NCI-H446 (cell line): ENCODE measurements at places on chromosomes 7 and 10.

DNA sequence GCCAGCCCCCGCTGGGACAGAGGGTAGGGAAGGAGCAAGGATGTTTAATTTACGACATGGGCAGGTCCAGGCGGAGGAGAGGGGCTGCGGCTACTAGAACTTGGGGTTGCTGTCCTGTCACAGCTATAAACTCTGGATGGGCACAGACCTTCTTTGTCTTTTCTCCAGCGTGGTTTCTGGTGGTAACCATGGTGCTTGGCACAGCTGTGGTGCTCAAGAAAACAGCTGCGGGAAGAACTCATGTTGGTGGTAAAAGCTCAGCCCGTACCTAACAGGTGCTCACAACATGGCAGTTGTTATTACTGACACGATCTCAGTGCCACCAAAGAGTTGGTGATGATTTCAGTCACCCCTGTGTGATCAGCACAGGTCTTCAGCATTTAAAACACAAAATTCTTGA, 13.8 kb downstream of the BAIAP2L1 start:
- no peak for DNase-seq

GRCh38 chr7:143043391-143043790, 8.8 kb upstream of the OR6V1 start:
- no peak for DNase-seq

- no peak for DNase-seq
These were observed 30.7 kb downstream of the ERCC6 start for GRCh38 chr10:49508249-49508648.

DNA sequence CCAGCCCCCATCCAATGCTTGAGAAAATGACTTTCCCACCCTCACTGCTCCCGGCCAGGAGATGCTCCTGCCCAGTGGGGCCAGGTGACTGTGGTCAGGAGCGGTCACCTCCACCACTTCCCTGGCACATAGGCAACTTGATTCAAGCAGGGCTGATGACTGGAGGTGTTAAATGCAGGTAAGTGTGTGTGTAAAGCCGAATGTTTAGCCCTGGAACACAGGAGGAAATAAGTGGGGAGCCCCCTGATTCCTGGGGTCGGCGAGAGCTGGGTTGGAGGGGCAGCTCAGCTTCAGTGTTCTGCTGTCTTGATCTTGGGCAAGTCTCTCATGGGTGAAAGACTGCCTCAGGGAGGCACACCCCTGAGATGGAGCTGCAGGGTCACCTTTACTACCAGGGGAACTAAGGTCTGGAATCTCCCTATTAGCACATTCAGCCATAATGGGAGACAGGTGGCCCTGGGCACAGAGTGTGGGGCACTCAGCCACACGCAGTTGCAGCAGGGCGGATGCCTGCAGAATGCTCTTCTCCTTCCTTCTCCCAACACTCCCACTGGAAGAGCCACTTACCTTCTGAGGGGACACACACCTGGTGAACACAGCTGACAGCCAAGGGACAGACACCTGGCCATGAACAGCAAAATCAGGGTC, 124.1 kb downstream of the PTPN20 start:
- DNase-seq, result no peak

DNA sequence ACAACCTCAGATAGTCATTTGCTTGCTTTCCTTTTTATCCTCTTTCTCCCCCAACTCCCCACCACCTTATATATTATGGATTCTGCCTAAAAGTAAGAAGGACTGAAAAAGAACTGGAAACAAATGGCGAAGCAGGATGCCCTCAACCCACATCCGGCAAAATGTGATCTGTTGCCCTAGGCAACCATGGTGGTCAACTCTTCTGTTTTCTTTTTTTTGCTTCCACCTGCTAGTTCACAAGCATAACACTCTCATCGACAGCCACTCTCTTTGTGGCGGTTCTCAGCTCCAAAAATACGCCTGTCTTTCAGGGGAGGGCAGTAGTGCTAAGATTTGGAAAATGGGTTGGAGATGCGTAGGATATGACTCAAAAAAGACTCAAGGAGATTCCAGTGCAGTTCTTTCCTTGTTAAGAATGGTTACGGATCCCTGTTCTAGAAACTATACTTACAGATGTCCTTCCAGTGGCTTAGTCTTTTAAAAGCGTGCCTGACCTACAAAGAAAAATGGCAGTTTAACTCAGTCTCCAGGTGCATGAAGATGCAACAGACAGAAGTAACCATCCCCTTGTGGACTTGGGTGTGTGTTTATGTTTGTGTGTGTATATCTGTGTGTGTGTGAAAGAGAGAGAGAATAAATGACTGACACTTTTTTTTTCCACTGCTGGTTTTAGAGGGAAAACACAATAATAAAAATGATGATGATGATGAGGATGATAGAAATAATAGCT, 10.7 kb downstream of the APBB1IP start:
- no peak for DNase-seq

- no peak for DNase-seq
These were observed 37.5 kb downstream of the NET1 start for GRCh38 chr10:5449823-5450222.

GRCh38 chr10:17375936-17376584, 78.3 kb downstream of the ST8SIA6 start:
- no peak for DNase-seq

DNA sequence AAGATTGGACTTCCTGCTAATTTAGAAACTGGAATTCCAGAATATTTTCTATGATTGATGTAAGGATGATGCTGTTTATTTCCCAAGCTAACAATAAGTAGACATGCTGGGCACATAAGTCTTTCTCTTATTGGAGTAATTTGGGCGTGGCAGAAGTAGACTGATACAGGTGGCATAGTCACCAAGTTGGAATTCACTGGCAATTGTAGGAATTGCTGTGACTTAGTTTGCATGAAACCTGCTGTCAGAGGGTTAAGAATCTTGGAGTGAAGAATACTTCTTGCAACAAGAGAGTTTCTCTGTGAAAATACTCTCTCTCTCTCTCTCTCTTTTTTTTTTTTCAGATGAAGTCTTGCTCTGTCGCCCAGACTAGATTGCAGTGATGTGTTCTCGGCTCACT, 569.7 kb downstream of the REEP3 start:
- DNase-seq, result no peak
